ENCODE measurements at places on chromosomes 3 and 15.

GRCh38 chr15:81265944-81266775 is 57.8 kb downstream of the STARD5 start:
- peak; percentile 94 for DNase-seq

DNA sequence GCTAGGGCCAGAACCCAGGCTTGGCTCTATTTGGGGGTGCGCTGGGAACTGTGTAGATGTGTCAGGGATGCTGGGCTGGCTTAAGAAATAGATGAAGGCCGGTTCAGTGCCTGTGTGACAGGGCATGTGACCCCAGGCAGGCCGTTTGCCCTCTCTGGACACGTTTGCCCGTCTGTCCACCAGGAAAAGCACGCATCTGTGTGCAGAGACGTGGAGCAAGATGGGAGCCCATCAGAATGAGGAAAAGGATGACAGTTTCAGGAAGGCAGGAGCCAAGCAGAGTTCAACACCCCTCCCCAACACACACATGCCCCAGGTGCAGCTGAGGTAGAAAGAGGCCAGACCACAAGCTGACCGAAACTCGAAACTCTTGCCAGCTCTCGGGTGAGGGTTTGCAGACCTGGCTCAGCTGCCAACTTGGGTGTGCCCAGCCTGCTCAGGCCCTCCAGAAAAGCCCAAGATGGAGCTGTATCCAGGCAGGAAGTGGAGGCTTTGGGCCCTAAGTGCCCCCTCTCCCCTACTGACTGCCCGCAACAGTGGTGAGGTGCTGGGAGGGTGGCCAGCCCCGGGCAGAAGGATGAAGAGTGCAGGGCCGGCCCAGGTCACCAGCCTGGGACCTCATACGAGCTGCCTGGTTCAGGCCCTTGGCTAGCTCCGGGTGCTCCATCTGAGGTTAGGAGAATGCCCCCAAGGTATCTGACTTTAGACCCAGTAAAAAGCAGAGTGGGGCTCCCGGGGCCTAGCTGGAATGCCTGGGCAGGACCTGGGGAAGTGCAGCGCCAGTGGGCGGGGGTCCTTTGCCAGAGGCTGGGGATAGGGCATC is 10.2 kb upstream of the MESP1 start:
- DNase-seq = no peak

DNA sequence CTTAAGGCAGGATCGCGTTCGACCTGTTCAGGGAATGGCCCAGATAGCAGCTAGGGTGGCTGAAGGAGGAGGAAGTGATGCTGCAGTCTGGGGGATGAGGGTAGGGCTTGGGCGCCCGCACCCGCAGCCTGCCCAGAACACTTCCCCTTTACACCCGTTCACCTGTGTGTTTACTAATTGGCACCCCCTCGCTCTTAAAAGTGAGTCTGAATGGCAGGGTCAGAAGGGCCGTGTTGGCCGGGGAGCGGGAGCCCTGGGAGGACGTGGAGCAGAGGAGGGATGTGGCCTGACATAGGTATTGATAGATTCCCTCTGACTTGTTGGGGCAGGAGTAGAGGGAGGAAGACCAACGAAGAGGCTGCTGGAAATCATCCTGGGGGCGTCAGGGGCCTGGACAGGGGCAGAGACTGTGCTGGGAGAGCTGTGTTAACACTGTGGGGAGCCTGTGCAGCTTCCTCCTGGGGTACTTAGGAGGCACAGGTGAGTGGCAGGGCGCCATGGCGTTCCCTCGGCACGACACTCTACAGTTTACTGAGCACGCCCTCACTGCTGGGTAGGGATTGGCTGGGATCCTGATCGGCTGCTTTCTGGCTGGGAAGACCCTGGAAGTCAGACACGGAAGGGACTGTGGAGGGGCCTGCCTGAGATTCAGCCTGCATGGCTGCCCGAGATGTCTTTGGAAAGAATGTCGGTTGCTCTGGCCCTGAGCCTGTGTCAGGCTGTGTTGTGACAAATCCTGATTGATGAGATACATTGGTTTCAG is 51.7 kb downstream of the SLC6A6 start:
- no peak for DNase-seq

DNA sequence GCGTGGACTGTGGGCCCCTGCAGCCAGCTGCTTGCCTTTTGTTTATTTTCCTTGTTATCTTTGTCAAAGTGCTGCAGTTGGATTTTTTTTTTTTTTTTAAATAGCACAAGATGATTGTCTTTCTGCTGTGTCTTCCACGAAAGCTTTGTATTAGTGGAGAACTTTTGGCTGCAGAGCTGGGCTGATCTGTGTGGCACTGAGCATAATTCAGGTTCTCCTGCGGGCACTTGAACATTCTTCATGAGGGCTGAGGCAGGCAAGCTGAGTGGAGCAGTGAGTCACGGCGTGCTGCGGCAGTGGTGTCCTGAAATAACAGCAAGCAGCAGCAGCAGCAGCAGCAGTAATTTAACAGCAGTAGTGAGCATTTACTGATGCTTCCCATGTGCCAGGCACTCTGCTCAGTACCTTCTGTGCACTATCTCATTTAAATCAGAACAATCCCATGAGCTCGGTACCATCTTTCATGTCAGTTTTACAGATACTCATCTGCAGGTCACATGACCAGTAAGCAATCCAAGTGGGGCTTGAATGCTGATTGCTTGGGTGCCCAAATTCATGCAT is 45.8 kb downstream of the MITF start:
- DNase-seq = peak; percentile 87

GRCh38 chr3:72890166-72890925 is 2.5 kb downstream of the GXYLT2 start:
- DNase-seq = peak; percentile 18

DNA sequence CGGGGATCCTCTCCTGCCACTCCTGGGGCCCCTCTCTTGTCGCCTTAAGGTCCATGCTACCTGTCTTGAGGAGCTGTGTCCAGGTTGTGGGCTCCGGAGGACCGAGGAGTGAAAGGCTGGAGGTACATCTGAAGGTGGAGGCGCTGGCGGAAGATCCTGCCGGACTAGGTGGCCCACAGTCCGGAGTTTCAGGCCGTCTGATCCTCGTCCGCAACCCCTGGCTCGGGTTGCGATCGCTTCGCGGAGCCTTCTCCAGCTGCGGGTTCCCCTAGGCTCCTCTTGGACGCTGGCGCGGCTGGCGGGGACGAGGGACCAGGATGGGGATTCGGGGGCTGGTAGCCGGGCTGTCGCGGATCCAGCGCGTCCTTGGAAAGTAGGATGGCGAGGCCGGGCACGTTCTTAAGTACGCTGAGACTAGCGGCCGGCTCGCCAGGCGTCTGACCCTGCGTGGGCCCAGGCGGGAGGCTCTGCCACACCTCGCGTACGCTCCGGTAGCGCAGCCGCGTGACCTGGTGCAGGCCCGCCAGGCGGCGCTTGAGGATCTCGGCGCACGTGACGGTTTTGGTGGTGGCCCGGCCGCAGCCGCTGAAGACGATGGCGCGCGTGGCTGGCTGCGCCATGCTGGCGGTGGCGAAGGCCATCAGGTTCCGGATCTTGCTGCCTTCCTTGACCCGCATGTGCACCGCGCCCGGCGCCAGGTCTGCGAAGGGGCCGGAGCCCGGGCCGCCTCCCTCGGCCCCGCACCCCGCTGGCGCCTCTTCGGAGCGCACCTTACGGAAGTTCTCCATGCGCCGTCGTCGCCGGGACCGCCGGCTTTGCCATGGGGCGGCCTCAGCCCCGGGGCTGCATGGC is 550 bp downstream of the RPP25 start:
- DNase-seq = peak; percentile 52

- DNase-seq = no peak
Observed at GRCh38 chr3:173275740-173276139, 121.8 kb upstream of the NLGN1 start.

GRCh38 chr3:178823591-178824246 is 247.9 kb downstream of the ZMAT3 start:
- DNase-seq = no peak

DNA sequence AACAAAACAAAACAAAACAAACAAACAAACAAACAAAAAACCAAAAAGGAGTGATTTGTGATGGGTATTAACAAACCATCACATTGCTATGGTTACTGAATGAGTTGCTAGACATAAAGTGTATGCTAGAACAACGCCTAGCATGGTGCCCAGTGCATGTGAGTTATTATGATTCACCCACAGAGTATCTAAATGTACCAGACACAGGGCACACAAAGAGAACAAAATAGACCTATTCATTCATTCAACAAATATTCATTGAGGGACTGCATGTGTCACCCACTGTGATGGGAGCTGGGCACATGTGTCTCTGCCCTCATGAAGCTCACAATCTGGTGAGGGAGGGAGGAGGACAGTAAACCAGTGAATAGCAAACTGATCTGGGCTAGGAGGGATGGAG is 11.6 kb upstream of the ACAN start:
- DNase-seq = peak; percentile 24

DNA sequence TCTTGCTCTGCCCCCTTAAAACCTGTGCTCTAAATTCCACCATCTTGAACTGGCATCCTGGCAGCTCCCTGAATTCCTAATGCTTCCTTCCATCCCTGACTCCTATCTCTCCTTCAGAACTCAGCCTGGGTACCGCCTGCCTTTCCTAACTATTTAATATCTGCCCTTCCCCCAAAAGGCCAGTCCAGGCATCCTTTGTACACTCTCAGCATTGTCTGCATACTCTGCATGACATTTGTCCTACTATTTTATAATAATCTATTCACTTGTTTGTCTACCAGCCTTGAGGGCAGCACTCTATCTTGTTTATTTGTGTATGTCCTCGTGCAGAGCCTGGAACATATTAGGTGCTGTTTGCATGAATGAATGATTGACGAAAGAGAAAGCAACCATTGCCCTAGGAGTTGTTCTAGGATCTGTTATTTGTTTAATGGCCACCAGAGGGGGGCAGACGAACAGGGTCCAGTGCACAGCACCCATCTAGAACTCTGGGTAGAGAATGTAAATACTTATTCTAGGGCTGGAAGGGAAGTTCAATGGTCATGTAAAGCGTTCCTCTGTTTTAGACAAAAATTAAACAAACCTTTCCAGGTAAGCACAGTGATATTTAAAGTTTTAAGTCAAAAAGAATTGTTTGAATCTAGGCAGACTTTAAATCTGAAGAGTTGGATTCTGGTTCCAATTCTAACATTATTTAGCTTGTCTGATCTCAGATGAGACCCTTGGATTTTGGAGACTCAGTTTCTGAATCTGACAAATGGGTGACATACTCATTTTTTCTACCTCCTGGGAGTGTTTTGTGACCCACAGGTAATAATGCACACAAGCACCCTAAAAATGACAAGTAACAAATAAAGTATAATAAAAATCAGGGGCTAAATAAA is 125.8 kb upstream of the GALNT15 start:
- peak; percentile 90 for DNase-seq

DNA sequence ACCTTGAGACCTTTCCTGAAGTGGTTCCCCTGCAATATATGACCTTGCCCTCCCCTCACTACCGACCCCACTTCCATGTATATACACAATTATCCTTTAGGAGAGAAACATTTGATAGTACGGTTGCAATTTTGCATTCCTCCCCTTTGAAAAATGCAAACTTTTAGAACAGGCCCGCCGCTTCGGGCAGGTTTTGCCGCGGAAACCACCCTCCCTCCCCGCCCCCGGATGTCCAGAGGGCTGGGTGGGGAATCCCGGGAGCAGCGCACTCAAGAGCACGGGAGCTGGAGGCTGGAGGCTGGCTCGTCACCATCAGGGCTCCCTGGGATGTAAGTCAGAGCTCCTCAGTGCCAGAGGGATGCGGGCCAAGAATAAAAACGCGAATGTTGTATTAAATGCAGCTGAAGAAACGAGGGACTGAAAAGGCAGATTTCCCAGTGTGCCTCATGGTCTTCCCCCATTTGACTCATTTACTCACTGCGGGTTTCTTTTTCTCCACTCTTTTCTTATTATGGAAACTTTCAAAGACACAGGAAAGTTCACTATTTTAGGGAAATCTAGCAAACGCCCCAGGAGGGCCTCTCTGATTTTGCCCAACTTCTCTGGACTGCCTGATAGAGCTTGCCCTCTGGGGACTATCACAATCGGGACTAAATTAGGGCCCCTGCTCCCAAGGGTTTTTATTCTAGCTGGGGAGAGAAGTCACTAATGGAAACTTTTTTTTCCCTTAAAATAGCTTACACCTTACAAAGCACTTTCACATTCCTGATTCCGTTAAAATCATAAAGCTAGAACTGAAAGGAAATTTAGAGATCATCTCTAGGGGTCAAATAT is 2.9 kb upstream of the USP3 start:
- peak; percentile 94 for DNase-seq
